ENCODE measurements at places on chromosomes 4 and X.

- no peak for DNase-seq
Measured at GRCh38 chrX:14697451-14697850, 168.1 kb downstream of the GLRA2 start.

- DNase-seq: no peak
Measured at GRCh38 chrX:66164470-66164869, 423 bp downstream of the HEPH start.

- no peak for DNase-seq
Measured at GRCh38 chrX:76148753-76149152, 24.1 kb upstream of the PBDC1 start.

DNA sequence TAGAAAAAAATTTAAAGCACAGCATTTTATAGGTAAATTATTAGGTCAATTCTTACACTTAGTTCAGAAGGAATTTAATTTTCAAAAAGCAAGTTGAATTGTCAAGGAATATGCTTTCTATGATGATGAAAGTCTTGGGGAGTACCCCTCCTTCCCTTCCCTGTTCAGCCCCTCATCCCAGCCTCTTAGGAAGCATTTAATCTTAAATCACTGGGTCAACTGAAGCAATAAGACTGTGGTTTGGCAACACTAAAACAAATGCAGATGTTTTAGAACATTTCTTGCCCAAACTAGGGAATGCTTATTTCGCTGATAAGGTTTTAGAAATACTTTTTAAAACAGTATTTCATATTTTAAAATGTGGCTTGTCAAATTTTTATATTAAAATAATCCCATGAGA, 19.1 kb upstream of the ARSJ start:
- no peak for DNase-seq

GRCh38 chr4:95850161-95850560, 10.3 kb downstream of the PDHA2 start:
- no peak for DNase-seq

DNA sequence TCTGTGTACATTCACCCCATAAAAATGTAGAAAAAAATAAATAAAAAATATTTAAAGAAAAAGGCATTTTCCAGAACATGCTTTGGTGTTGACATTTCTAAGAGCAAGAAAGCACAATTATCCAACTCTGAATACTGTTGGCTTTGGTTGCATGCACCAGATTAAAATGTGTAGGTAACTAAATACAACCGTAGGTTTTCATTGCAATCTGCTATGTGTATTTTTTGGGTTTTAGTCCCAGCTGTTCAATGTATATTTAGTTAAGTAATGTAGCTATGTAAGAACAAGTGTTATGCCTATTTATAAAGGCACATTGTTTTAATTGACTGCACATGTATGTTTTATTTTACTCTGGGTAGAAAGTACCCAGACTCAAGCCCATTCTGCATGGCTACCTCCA, 108.1 kb upstream of the PAQR3 start:
- no peak for DNase-seq

DNA sequence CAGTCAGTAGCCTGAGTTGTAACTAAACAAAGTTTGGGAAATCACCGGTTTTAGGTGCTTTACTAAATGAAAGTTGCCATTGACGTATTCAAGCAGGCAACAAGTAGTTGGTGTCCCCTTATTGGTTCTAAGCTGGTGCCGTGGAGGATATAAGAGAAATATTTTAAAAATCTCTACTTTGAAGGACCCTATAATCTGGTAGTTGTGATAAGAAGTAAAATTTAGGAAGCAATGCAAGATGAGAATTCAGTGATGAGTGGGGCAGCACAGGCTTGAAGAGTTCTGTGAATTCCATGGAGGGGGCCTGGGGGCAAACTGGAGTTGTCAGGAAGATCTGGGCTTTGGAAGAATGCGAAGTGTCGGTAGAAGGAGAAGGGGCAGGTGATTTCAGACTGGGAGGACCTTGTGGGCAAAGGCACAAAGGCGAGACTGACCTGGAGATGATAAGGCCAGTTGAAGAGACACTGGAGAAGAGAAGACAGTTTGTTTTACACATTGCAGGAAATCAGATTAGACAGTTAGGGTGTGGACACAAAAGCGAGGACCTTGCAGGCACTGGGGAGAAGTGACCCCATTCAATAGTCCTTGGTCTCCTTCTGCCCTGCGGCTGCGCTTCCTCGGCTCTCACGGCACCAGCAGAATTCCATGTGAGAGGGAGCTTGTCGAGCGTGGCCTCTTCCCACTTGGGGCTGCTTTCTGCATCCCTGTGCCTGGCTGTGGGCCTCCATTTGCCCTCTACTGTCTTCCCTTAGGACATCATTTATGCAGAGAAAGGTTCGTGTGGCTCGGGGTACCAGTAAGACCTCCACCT, 1.3 kb downstream of the RHOH start:
- no peak for DNase-seq

DNA sequence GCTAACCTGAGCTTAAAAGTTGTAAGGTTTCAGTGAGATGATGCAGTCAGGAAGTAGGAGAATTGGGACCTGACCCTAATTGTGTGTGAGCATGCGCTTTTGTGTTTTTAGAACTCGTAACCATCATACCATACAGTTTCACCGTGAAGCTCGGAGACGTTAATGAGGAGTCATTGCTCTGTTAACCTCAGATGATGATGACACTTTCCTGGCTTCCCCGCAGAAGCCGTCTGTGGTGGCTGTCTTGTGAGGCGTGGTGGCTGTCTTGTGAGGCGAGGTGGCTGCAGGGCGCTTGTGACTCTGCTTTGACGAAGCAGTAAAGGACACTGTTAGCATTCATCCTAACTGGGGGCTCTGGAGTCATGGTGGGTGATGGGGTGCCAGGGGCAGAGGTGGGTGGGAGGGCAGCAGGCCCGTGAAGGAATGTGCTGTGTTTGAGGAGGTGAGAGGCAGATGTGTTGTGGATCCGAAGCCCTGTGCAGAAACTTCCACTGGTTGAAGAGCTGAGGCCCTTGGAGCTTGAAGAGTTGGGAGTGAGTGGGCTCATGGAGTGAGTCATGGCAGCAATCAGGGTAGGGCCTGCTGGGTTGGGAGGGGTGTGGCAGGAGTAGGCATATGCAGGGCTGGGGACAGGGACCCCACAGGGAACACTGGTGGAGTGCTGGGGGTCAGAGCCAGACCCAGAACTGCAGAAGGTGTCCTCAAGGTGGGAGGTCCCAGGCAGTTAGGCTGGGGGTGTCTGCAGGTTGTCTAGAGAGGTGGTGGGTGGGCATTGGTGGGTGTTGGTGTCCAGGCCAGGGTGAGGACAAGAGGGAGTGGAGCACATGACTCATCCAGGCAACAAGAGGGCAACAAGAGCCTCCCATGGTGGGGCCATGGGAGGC, 57.4 kb downstream of the NSD2 start:
- DNase-seq: no peak

- no peak for DNase-seq
Measured at GRCh38 chrX:135931644-135932487, 38.4 kb downstream of the SAGE1 start.

DNA sequence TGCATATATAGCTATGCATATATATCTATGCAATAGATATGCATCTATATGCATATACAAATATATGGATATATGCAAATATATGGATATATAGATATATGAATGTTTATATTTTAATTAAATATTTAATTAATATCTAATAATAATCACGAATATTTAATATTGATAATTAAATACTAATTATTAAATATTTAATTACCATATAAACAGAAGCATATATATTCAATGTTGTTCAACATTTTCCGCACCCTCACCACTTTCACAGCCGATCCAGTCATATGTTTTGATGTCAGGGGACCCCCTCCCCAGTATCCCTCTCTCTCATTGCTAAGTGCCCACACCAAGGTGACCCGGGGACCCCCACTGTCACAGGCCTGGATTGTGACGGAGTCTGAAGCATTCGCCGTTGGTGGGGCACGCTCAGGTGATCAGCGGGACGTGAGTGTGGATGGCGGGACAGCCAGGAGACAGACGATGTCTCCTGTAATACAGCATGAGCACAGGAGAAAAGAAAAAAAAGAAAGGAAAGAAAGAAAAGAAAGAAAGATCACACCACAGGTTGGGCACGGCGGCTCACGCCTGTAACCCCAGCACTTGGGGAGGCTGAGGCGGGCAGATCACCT, 199.7 kb downstream of the CRLF2 start:
- DNase-seq: no peak

DNA sequence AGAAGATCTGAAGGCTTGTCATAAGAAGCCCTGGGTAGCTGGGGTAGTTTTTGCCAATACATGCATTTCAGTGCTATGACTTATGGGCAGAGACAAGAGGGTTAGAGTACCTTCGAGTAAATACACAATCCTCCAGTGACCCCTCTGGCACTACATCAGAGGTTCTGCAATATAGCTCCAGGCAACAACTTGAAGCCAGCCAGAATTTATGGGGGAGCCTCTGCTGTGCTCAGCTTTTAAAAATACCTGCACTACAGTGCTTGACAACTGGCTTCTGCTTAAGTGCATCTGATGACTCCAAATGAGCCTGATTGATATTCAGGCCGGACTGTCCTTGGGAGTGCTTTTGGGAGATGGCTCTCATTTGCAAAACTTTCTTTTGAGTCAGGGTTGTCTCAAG, 44.9 kb upstream of the SMAD1 start:
- DNase-seq: no peak

GRCh38 chr4:1695913-1696312, 11.8 kb upstream of the FAM53A start:
- peak; percentile 31 for DNase-seq

DNA sequence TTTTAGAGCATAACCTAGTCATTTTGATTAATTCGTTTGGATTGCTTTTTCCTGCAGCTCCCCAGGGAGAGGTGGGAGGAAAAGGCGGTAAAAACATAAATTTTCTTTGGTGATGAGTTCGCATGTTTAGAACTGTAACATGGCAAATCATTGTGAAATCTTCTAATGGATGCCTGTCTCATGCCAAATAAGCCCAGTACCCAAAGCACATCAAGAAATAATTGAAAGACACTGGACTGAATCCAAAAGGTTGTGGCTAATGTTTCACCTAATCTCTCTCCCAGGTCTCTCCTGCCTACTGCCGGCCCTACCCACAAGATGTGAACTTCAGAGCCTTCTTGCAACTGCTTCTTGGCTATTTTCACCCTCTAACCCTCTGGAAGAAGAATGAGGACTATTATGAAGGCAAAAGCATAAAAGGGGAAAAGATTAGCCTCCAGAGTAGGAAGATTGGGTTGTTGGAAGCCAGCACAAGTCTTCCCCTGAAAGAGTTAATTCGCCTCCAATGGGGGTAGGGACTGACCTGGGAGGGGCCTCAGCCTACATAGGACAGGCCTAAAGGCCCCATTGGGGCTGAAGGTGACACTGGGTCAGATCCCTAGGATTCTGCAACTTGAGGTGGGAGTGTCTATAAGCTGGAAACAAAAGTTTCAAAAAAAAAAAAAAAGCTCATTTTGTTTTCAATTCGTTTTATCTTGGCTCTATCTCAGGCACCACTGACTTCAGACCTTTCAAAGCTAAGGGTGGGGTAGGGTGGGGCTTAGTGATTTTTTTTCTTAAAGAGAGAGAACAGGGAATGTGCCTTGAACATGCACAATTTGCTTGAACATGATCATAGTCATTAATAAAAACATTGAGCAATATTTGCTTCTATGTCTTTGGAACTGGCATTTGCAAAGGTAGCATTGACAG, 278.6 kb upstream of the KLF3 start:
- DNase-seq: no peak

DNA sequence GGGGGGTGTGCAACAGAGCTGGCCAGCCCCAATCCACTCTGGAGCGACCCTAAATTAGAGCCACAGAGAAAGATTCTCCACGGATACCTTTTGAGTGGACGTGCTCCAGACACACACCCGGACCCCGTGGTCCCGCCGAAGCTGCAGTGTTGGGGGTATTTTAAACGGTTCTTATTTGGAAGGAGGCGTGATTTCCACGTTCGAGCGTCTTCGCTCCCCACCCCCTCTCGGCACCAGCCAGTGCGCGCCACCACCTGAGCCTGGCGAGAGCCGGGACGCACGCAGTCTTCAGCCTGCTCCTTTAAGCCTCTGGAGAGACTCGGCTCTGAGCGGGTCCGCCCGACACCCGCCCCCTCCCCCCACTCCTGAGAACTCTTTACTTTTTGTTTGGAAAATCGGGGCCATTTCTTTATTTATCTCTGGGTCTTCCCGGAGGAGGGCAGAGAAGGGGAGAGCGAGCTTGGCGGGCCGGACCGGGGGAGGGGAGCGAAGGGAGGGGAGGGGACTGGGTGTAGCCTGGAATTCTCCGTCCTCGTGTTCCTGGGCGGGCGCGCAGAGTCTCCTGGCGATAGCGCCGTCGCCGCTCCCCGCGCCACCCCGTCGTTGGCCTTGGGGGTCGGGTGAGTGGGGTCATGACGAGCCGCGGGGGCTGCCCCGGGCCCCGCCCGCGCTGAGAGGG, 668 bp upstream of the PTCHD1 start:
- no peak for DNase-seq

DNA sequence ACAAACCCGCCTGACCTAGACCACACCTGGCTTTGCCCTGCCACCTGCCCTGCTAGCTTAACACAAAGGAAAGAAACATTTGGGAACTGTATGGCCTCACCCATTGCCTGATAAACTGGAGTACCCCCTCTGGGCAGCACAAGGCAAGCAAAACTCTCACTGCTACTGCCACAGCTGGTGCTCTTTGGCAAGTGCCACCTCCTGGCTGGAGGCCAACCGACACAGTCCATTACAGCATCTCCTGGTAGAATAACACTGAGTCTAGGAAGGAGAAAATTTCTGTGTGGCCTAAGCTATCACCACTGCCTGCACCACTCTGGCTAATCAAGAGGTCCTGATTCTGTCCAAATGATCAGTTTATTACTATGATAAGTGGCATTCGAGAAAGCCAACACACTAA, 18.9 kb upstream of the SPANXN3 start:
- DNase-seq: no peak

DNA sequence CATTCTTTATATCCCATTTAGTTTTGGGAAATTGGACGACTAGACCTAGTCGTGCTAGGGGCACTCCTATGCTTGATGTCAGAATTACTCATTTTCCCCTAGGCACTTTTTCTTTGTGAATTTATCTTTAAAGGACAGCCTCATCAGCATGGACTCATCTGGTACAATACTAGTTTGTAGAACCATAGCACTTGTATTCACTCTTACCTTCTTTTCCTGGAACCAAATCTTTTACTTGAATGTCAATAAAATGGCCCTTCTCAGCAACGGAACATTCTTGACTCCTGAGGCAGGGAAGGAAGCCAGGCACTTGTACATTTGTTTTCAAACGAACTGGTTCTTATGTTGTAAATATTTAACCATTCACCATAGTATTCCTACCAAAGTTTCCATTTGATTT, 187.1 kb downstream of the SHROOM3 start:
- DNase-seq: no peak

Data from skeletal muscle cell (primary cell).